ENCODE measurements at places on chromosomes 11 and 22.

GRCh38 chr11:122749005-122749687, 89.2 kb upstream of the CRTAM start:
- peak; percentile 99 for DNase-seq

DNA sequence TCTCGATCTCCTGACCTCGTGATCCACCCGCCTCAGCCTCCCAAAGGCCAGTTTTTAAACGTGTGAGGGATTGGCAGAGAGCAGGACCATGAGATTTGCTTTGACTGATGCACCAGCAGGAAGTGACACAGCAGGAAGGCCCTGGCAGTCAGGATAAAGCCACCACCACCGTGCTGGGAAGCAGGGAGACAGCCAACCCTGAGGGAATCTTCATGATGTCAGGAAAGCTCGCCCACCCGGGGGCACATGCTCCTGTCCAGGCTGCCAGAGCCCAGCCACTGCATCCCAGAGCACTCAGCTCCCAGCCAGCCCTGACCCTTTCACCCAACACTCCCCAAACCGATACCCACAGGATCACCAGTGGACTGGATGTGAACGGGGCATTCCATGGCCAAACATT, 6.1 kb downstream of the TUBGCP6 start:
- DNase-seq, result no peak

DNA sequence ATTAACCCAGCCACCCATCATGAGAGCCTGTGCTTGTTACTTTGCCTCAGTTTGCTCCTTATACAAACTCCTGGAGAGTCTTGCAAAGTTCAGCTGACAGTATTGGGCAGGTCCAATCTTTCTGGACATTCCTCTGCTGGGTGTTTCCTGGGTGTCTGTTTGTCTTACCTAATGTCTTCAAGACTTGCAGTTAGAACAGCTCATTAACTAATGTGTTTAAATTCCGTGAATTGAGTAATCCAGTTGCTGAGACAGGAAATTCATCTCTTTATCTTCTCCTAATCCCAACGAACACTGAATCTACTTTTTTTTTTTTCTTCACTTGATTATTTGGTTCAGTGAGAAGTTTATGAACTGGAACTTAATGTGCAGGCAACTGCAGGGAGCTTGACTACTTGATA, 20.6 kb downstream of the BCO2 start:
- DNase-seq, result peak; percentile 59

- no peak for DNase-seq
Observed at GRCh38 chr11:119536801-119537200, 113.8 kb upstream of the THY1 start.

- DNase-seq, result no peak
Observed at GRCh38 chr22:47566491-47566890, 804.0 kb downstream of the TBC1D22A start.

GRCh38 chr11:102244681-102245409, 72.4 kb upstream of the BIRC3 start:
- DNase-seq, result peak; percentile 98

DNA sequence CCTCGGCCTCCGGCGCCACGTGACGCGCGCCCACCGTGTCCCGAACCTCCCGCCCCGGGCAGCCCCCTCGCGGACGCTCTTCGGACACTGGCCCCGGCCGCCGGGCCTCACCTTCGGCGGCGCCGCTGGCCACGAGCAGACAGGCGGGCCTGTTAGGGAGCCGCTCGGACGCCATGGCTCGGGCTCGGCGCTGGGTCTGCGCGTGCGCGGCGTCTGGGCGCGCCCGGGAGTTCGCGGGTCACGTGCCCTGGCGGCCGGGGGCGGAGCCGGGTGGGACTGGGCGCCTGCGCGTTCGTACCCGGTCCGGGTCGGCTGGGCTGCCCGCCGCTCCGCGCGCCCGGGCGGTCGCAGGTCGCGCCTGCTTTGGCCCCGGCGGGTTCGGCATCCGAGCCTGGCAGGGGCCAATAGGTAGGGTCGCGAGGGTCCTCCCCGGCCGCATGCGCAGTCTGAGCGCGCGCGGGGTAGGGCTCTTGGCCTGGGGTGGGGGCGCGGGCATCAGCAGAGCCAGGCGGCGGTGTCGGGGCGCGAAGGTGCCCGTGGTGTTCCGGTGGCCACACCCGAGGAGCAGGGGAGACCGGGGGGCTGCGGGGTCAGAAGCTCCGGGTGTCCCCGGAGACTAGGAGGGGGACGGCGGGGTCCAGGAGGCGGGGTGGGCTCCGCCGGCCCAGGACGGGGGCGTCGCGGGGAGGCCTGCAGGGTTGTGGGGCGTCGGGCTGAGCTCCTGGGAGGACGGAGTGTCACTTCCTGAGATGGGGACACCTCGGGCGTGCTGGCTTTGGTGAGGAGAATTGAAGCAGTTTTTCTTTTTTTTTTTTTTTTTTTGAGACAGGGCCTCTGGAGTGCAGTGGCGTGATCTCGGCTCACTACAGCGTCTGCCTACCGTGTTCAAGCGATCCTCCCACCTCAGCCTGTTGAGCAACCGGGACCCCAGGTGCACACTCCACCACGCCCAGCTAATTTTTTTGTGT, at the start of gene GATD1:
Gene GATD1, minus strand, starts transcription at position 200 of the 968 bp plus-strand sequence. Its CDS starts 25 bp downstream, at position 175.
- DNase-seq, result peak; percentile 86

- DNase-seq, result no peak
Observed at GRCh38 chr22:49658902-49659280, 168.8 kb downstream of the BRD1 start.

Data from EH (cell line).